GM12891 (cell line): ENCODE measurements at places on chromosomes 1 and 21.
A peak's percentile ranks its signal among the peaks of the same experiment; 100 is the strongest.

DNA sequence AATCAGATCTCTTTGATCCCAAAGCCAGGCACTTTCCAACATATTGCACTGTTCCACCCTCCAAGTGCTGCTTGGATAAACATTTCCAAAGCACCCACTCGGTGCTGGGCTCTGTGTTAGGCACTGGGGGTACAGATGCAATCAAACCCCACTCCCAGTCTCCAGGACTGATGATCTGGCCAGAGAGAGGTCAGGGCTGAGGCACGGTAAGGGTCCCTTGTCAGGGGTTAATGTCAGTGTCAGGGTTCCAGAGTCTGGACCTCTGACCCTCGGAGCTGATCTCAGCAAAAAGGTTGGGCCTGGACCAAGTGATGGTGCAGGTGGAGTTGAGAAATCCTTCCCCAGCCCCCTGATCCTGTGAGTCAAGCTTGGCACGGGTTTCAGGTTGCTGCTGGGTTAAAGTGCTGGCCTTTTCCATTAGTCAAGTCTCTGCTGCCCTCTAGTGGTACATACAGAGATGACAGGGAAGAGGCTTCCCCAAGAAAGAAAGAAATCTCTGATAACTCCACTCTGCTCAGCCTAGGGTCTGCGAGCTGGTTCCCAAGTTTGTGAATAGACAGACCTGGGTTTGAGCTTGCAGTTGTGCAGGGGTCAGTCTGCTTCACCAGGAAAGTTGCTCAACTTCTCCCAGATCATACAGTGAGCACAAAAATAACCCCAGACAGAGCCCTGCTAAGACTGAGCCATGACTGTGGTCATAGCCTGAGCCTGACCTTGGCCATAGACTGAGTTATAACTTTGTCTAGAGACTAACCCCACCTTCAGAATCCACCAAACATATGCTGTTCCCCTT, 74.6 kb downstream of the DMRTA2 start:
- DNase-seq: peak; percentile 53

DNA sequence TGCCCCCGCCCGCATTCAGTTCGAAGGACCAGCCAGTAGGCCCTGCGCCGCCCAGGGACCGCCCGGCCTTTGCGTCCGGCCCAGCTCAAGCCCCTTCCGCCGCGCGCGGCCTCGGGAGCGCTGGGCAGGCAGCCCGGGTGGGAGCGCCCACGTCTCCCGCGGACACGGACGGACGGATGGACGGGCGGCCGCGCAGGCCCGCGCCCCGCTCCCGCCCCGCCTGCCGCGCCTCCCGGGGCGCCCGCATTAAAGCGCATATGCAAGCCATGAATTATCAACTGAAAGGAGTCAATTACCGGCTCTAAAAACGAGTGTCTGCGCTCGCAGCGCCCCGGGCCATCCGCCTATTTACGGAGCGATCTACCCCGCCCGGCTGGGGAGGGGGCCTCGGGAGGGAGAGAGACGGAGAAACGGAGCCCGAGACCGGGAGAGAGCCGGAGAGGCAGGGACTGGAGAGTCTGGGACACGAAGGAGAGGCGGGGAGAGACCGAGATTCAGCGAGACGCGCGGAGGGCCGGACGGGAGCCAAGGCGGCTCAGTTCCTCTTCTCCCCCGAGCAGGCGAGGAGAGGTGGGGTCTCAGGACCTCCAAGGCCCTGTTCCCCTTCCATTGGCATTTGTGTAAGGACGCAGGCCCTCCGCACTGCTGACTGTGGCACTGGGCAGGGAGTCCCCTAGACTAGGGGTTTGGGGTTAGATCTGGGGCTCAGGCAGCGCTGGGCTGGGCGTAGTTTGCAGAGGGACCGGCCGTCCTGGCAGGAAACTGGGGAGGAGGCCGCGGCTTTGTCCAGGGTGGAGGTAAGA, 41.3 kb upstream of the DMBX1 start:
- DNase-seq: no peak

DNA sequence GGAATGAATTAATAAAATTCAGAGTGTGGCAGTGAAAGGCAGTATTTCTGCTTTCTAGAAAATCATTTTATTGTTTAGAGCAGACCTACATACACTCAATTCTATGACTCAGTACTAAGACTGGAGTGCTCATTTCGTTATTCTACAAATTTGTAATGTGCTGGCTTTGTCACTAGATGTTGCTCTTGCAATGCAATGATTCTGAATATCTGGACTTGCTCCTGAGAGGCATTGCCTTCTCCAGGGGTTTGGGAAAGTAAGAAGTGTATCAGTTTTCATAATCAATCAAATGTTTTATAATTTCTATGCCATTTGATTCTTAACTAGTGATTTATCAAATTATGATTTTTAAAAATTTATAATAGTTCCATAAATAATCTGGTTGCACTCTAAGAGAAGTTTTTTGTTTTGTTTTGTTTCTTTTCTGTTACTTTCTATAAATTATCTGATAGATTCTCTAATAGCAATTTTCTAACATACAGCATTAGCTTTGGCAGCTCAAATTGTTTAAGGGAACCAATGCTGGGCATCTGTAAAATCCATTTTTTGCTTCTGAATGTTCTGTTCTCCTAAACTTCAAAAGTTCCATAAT, 280.5 kb upstream of the SGIP1 start:
- no peak for DNase-seq

DNA sequence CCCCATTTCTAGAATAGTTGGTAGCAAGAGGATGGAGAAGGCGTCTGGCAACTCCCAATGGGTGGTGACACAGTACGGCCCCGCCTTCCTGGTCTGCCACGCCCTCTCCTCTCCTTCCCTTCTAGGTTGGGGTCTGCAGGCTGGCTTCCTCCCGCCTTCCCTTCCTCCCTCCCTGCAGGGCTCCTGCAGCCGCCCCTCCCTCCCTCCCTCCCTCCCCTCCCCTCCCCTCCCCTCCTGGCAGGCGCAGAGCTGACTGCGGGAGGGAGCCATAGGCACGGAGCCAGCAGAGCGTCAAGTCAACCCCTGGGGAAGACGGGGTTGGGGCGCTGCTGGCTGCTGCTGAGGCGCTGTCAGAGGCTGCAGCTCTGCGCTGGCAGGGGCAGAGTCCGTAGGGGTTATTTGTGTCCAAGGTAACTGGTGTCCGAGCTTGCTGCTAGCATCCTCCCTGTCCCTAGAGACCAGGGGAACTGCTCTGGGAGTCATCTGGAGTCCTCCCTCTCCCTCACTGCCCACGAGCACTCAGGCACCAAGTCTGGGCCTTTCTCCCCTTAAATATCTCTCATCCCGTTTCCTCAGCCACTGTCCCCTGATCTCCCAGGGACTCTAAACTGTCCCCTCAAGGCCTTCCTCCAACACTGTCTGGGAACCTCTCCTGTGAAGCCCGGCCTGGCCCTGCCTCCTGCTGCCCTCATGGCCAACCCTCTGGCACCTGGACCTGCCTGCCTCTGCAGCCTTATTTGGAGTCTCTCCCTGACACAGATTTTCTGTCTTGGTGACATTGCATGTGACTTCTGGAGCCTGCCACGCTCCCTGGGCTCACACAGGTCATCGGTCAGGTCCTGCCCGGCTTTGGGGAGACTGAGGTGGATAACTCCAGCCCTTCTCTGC, 57.4 kb upstream of the ACOT11 start:
- DNase-seq: no peak

- DNase-seq: no peak
Observed at GRCh38 chr1:51600529-51600928, 16.4 kb upstream of the OSBPL9 start.

DNA sequence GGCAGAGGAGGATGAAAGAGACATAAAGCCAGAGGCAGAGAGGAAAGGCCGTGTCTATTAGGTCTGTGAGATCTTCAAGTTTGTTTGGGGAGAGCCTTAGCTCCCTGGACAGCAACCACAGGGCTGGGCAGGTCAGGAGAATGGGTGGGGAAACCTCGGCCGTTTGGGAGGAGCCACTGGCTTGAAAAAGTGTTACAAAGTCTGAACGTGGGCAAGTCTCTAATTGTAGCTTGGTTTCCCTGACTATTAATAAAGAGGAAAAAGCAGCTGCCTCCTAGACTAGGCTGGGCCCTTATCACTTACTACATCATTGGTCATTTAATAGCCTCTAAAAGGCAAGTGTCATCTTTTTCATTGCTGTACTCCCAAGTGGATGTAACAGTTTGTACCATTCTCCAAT, at the start of gene CCDC17:
Gene CCDC17 (minus strand): TSS at position 83 of the 400 bp plus-strand sequence. CDS start 145 bp downstream, outside the sequence.
- DNase-seq: no peak

- no peak for DNase-seq
Observed at GRCh38 chr21:35994613-35995012, 65.7 kb downstream of the SETD4 start.

DNA sequence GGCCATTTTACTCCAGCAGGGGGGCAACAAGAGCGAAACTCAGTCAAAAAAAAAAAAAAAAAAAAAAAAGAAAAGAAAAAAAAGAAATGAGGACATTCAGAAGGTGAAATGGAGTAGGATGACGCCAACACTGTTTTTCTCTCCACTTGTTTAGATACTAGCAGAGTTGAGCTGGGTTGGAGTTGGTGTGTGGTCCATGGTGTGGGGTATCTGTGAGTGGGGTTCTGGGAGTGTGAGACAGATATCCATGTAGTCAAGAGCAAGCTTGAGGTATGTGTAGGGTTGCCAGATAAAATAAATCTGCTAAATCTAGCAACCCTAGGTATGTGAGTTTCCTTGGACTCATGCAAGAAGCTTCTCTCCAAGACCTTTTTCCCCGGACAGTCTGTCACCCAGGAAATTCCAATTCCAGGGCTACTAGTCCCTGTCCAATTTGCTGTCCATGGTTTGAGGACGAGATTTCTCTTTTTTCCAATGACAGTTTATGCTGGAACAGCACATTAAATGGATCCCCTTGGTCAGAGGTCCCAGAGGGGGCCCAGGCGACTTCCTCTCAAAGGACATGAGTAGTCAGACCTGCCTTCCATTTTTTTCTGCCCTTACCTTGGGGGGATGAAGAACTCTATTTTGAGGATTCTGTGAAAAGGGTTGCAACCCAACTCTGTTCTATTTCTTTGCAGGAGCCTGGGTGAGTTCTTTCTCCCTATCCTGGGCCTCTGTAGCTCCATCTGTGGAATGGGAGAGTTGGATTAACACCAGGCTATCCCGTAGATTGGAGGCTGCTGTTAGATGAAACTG, 2.1 kb upstream of the FOXD2 start:
- no peak for DNase-seq

- DNase-seq: no peak
Observed at GRCh38 chr1:114490274-114490693, 20.7 kb downstream of the TRIM33 start.

- DNase-seq: no peak
Observed at GRCh38 chr1:84073266-84073665, 70.8 kb upstream of the PRKACB start.

- no peak for DNase-seq
Observed at GRCh38 chr21:40379881-40380810, 466.8 kb downstream of the DSCAM start.

- DNase-seq: no peak
Observed at GRCh38 chr1:106178791-106179190, 877.7 kb upstream of the PRMT6 start.

DNA sequence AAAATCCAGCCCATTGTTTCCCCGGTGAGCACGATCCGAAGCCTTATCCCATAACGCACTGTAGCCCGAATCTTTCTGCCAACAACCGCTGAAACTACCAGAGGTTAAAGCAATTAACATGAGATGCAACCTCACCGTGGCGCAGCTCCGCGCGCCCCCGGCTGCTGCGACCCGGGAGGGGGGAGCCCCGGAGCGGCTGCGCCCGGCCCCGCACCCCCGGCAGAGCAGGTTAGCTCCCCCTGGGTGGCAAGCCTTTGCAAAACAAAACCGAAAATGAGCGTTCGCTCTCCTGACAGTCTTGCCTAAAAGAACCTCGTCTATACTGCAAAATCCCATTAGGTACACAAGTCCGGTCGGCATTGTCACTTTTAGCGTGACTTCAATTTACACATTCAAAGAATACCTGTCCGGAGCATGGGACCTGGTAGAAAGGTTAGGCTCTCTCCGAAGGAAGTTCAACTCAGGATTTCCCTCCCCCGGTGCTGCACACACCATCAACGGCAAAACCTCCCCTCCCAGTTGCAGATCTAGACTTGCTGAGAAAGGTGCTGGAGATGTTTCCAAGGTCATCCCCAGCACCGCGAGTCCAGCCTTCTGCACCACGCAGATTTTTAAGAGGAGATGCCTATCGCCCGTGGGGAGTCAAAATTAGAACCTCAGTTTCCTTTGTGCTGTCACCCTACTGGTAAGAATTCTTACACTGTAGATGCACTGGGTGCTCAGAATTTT, 107.5 kb downstream of the ZNF281 start:
- no peak for DNase-seq

DNA sequence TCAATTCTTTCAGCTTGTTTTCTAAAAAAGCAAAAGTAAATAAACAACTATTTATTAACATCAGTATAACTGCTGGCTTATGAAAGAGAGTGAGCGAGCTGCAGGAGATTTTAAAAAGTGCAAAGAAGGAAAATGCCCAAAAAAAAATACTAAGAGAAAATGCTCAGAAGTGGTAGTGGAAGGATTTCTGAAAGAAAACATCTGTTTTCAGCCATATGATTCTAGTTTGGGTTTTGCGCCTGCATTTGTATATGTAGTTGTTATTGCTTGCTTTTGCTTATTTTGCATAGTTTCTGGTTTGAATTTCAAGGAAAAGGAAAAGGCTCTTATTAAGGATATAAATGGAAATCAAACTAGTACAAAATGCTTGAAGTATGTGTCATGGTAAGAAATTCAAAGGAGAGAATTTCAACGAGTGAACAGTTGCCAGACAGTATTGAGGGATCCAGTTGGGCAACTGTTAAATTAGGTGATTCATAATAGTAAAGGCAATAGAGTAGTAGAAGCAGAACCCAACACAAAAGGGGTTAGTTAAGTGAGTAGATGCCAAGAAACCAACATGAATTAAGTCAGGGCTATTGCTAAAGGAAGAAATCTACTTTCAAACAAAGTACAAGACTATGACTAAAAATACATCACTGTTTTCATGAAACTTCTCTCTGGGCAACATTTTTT, 1.2 kb downstream of the GBP5 start:
- DNase-seq: no peak

DNA sequence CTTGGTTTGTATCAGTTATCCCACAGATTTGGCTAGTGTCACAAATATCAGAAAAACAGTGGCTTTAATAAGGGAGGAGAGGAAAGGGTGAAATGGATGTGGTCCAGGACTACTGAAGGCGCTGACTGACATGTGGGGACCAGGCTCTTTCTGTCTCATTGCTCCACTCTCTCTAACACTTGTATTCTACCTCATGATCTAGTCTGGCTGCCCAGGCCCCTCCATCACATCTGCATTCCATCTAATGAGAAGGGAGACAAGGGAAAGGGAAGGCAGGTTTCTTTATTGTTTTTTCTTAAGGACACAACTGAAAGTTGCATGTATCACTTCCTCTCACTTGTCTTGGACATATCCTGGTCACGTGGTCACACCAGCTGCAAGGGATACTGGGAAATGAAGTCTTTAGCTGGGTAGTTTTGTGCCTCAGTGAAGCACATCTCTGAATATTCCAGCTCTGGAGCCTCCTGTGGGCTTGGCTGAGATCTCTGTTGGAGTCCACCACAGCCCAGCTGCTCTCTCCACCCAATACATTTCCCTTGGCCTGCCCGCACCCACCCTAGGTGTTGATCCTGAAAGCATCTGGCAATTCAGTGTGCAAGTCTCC, 42.0 kb upstream of the PADI2 start:
- no peak for DNase-seq

GRCh38 chr1:169250022-169250421, 117.6 kb downstream of the NME7 start:
- no peak for DNase-seq

GRCh38 chr1:1069711-1070676, 4.1 kb downstream of the RNF223 start:
- DNase-seq: no peak
